Activated T-cell treated with anti-CD3 and anti-CD28 coated beads, Interleukin-2, amount 50 U/mL, for 48 hours (primary cell): ENCODE measurements at places on chromosomes 2 and 18.

- no peak for DNase-seq
Observed at GRCh38 chr2:40434731-40435271, 17.1 kb downstream of the SLC8A1 start.

- no peak for DNase-seq
Observed at GRCh38 chr2:138020432-138020831, 56.2 kb downstream of the HNMT start.

- DNase-seq = no peak
Observed at GRCh38 chr2:235467588-235467987, 26.3 kb upstream of the AGAP1 start.

DNA sequence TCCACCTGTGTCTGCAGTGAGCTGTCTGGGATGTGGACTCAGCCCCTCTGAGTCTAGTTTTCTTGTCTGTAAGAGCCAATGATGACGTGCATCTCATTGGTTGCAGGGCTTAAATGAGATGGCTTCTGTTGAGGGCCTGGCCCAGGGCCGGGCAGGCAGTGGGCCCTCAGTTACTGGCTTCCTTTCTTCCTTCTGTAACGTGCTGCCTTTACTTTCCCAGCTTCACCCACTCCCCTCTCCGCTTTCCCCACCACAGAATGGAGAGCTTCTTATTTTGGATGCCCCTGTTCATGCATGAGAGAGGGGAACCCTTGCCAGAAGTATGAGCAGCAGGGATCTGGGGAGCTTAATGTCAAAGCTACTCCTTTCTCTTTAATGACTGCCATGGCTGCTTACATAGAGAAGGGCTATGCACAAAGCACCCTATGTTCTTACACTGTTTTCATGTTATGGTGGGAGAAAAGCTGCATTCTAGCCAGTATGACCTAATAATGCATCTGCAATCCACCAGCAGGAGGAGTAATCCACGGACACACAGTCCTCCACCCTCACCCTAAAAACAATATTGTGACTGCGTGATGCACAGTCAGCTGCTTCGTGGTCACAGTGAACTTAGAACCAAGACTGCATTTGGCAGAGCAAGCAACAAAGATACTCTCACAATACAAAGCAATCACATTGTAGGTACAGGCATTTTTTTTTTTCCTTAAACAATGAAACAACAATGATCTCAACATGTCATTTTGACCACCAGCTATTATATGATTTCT lies 37.2 kb downstream of the CREG2 start:
- DNase-seq = no peak

GRCh38 chr2:225100856-225101294 lies 58.6 kb upstream of the DOCK10 start:
- no peak for DNase-seq

DNA sequence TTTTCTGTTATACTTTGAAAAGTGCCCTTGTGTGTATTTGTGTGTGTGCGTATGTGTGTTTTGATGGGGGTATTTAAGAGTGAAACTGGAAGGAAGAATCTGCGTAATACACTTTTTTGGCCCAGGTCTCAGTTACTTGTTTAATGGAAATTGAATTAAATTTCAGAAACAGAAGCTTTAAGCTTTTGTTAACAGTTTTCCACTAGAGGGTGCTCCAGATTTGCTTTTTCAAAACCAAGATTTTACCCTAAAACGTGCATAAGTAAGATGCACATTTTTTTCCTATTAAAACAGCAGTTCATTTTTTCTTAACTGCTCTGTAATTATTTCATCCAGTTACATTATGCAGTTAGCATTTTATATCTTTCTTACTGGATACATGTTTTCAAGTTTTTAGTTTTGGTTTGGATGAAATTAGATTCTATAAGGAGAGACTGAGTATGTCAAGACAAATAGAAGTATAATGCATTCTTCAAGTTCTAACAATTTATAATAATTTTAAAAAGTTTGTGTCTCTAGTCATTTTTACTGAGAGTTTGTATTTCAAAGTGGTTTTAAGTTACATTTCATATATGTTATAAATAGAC lies 97.2 kb downstream of the PIK3C3 start:
- no peak for DNase-seq

GRCh38 chr2:74399785-74400184 lies 19.7 kb upstream of the DCTN1 start:
- DNase-seq = no peak

- DNase-seq = no peak
Observed at GRCh38 chr2:73938718-73939352, 12.2 kb downstream of the DGUOK start.

DNA sequence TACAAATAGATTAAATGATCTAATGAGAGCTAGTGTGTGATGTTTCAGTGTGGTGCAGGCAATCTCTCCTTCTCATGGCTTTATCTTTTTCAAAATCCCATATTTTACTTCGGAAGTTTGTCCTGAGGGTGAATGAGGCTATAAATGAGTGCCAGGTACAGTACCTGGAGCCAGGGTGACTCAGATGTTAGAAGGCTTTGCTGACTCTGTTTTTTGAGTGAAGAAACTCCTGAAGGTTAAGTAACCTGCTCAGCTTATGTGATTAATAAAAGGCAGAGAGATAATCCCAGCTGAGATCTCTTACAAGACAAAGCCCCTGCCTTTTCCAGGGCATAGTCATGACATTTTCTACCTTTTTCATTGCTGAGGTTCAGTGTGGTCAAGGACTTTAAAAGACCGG lies 52.6 kb downstream of the MGAT5 start:
- DNase-seq = no peak

GRCh38 chr2:164661349-164661748 lies 40.1 kb upstream of the GRB14 start:
- no peak for DNase-seq
